ENCODE measurements at places on chromosomes 7 and 10.

- no peak for DNase-seq
Observed at GRCh38 chr10:127762925-127763324, 25.9 kb downstream of the FOXI2 start.

DNA sequence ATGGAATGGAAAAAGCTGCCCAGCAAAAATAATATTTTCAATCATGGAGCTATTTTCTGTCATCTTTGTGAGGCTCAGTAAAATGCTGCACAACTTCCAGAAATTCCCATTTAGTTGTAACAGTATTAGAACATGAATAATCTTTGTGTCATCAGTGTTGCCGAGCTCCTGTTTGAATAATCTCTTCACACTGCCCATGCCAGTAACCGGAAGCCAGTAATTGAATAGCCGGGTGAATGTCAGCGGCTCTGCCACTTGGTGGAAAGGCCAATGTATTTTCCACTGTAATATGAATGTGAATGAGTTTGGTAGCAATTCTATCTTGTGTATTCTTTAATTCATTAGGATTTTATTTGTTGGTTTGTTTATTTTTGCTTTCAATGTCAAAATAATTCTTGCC lies 172.5 kb upstream of the INSYN2A start:
- no peak for DNase-seq

GRCh38 chr10:110326351-110327032 lies 21.8 kb upstream of the SMNDC1 start:
- DNase-seq, result no peak

GRCh38 chr7:158047391-158048059 lies 540.1 kb downstream of the PTPRN2 start:
- DNase-seq, result no peak

Data from brain pericyte (primary cell).